Dermis blood vessel endothelial cell (primary cell): ENCODE measurements at places on chromosomes 7 and 10.
A peak's percentile ranks its signal among the peaks of the same experiment; 100 is the strongest.

- peak; percentile 29 for DNase-seq
Observed at GRCh38 chr10:110209926-110210673, 2.7 kb downstream of the MXI1 start.

- DNase-seq: no peak
Observed at GRCh38 chr10:86086418-86086817, 280.2 kb downstream of the GRID1 start.

DNA sequence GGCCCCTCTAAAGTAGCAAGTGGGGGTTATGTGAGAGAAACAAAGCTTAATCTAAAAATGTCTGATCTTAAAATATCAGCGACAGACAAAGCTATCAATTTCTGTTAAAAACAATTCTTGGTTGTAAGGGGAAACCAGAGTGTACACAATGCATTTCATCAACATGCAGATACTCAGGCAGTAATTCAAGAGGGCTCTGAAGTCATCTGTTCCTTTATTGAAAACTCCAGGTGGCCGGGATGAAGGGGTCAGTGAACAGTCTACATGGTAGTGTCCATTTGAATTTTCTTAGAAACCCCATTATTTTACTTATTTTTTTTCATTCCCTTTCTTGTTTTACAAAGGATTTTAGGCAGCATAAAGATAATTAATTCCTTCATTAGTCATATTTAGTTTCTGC, 36.7 kb upstream of the BTBD16 start:
- peak; percentile 15 for DNase-seq

DNA sequence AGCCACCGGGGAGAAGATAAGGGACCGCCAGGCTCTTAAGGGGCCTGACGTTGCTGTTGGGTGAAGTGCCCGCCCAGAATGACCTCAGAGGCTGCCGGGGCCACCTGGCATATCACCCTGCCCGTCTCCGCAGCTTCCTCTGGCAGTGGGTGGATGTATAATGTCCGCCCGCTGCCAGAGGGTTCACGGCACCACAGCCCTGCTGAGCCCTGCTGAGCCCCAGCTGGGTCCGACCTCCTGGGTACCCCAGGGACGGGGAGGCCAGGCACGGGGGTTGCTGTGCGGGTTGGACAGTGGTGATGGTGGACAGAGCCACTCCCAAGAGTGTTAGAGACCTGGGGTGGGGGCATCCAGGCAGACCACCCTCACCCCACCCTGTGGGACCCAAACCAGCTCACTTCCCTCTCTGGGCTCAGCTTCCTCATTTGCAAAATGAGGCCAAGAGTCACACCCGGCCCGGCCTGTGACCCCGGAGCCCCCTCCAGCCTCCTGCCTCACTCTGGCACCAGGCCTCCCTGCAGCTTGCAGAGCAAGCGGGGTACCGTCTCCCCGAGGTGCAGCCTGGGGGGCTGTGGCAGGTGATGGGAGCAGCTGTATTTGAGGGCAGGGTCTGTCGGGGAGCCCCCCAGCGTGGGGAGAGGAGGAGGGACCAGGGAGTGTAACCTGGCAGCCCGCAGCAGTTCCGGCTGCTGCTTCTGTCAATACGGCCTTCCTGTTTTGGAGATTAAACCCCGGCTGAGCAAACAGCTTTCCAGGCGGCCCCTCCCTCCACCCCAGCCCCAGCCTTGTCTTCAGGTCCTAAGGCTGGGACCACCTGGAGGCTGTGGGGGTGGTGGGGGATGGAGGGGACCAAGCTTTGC, 8.4 kb upstream of the LFNG start:
- DNase-seq: peak; percentile 45
